ENCODE measurements at places on chromosomes 5 and 9.

- no peak for DNase-seq
Observed at GRCh38 chr9:82882138-82882537, 180.8 kb downstream of the RASEF start.

GRCh38 chr9:112753725-112754124, 3.2 kb downstream of the SNX30 start:
- peak; percentile 65 for DNase-seq

DNA sequence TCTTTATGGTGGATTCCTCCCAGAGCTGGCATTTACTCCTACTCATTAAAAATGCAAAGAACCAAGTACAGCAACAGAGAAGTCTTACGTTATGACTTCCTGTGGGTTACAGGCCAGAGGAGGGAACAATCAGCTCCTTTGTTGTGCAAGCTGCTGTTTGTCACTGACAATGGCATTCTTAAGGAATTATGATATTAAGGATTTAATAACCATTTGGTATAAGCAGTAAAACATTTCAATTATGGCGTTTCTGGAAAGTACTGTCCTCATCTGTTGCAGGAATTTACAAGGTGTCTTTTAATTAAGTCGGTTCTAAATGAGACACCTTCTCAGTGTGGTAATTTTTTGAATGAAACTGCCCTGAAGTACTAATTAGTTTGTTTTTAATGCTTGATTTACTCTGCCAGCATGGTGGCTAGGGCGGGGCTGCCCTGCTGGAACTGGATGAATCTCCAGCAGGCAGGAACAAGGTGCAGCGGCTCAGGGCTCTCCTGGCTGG, 49.1 kb upstream of the VDAC1 start:
- peak; percentile 33 for DNase-seq

- DNase-seq, result no peak
Observed at GRCh38 chr5:115894342-115894741, 52.6 kb downstream of the AP3S1 start.

Data from SW 1271 (cell line).